Neural cell (in vitro differentiated cells): ENCODE measurements at places on chromosomes 6 and 20. TPM values are rescaled to one million over a fixed set of nuclear protein-coding genes. Genes with fewer than 3 reads are reported as not detected.

PI16 gene
- 0.56 TPM in 1 of 2 replicates, not detected in the other for polyA plus RNA-seq

COL12A1 gene
- 0.63 and 1.0 TPM in 2 replicates for polyA plus RNA-seq

MAVS gene
- polyA plus RNA-seq: 5.4 and 7.2 TPM in 2 replicates

ADGRF5 gene
- not detected in 2 replicates for polyA plus RNA-seq

EYA2 gene
- polyA plus RNA-seq: 0.88 TPM in 1 of 2 replicates, not detected in the other

B3GALT4 gene
- 2.5 and 7.0 TPM in 2 replicates for polyA plus RNA-seq

UST gene
- polyA plus RNA-seq: 6.3 and 7.5 TPM in 2 replicates

TFB1M gene
- 13.0 and 15.5 TPM in 2 replicates for polyA plus RNA-seq

C2 gene
- 1.2 and 1.5 TPM in 2 replicates for polyA plus RNA-seq
